ENCODE measurements at places on chromosomes 5 and 9. TPM values are rescaled to one million over a fixed set of nuclear protein-coding genes. Genes with fewer than 3 reads are reported as not detected.

- DNase-seq = no peak
Observed at GRCh38 chr5:75058986-75059535, 6.7 kb upstream of the GCNT4 start.

The PCDHA9 gene
- 0.03 TPM for polyA plus RNA-seq

DNA sequence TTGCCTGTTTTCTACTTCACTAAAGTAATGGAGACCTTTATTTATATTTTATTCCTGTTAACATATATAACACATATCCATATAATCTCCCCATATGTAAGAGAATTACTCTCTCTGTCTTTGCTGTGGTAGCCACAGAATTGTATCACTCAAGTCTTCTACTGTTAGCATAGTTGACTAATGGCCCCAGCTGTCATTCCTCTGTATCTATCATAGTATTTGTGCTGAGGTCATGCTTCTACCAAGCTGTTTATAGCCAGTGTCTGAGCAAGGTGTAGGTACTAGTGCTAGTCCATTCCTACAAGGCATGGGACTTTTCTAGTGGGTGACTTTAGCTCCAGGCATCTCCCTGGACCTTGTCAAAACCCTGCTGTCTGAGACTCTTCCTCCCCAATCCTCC is 244.1 kb downstream of the KIAA0825 start:
- no peak for DNase-seq

The PCDHGB3 gene
- 2.5 TPM for polyA plus RNA-seq

DNA sequence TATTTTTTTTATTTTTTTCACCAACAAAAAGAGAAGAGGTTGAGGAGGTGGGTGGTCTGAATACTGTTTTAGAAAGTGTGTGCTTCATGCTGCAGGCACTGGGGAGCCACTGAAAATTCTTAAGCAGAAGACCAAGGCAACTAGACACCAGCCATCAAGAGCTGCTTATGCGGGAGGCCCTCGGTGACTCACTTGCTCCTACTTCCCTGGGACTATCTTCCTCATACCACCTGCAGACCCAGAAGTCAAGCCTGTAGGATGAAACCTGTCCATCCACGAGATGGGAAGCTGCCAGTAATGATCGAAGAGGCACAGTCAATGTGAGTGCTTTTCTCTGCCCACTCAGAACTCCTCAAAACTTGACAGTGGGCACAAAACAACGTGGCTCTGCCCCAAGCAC is 125.8 kb upstream of the SLC44A1 start:
- DNase-seq = no peak

The ADAMTS6 gene
- polyA plus RNA-seq = 3.5 TPM

- no peak for DNase-seq
Observed at GRCh38 chr5:158770506-158770905, 329.2 kb downstream of the EBF1 start.

The TNC gene
- 375 TPM for polyA plus RNA-seq

The GGTA1 gene
- polyA plus RNA-seq = 5.9 TPM

DNA sequence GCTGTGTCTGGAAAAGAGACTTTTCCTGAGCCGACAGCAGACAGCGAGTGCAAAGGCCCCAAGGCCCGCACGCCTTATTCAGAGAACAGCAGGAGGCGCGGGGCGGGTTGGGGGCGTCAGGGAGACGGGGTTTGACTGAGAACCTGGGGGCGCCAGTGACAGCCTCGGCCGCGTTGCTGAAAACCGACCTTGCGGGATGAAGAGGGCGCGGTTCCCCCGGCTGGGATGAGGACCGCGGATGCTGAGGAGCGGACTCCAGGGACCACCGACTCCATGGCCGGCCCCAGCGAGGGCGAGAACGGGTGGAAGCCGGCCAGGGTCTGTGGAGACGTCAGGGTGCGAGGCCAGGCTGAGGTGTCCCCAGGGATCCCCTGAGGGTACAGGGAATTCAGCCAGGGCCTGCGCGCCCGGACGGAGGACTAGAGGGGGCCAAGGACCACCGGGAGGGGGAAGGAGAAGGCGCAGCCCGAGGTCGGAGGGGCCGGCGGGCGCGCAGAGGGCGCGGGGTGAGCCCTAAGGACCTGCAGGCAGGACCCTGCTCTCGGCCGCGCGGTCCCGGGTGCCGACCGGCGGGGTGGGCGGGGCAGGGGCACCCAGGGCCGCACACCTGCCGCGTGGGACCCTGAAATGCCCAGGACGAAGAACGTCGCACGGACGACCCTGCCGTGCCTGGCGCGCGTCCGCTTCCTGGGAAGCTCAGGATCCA is 837 bp upstream of the AHRR start:
- DNase-seq = no peak

All from renal cortex interstitium (tissue), 15 donors.